AG09319 (cell line): ENCODE measurements at places on chromosomes 7 and 10.

- DNase-seq = no peak
Observed at GRCh38 chr10:24086296-24087086, 122.4 kb upstream of the KIAA1217 start.

- DNase-seq = no peak
Observed at GRCh38 chr10:80100861-80101695, 22.6 kb downstream of the TMEM254 start.

GRCh38 chr10:129035052-129035827 lies 431.8 kb upstream of the MGMT start:
- no peak for DNase-seq

GRCh38 chr10:124738441-124738840 lies 5.7 kb downstream of the FAM53B start:
- DNase-seq = no peak

GRCh38 chr10:64041185-64041988 lies 520.2 kb downstream of the REEP3 start:
- DNase-seq = peak; percentile 47

GRCh38 chr7:143355450-143356385 lies 6.8 kb downstream of the FAM131B start:
- no peak for DNase-seq

DNA sequence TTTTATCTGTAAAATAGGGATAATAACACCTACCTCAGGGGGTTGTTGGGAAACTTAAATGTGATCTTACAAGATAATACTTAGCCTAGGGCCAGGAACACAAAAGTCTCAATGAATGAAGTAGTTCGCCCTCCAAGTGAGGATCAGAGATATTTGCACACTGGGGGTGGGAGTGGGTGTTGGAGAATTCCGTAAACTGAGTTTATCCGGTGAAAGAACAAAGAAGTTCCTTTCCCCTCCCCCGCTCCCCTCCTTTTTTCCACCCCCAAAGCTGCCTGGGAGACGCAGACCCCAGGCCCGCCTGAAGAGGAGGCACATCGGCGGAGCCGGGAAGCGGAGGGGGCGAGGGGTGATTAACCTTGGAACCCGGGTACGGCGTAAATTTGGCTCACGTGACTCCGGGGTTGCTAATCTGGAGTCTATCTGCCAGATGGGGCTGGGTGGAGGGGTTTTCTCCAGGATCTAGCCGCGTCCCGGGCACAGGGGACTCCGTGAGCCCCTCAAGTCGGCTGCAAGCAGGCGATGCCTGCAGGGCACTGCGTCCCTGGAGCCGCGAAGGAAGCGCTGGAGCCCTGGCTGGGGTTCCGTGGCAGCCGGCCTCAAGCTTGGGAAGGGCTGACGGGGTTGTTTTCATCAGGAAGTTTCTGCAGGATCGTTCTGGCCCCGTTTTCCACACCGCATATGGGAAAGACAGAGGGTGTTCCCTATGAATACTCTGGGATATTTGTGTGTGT lies 1.4 kb upstream of the PODXL start:
- DNase-seq = no peak

GRCh38 chr10:43421519-43421918 lies 12.5 kb upstream of the HNRNPF start:
- DNase-seq = no peak

DNA sequence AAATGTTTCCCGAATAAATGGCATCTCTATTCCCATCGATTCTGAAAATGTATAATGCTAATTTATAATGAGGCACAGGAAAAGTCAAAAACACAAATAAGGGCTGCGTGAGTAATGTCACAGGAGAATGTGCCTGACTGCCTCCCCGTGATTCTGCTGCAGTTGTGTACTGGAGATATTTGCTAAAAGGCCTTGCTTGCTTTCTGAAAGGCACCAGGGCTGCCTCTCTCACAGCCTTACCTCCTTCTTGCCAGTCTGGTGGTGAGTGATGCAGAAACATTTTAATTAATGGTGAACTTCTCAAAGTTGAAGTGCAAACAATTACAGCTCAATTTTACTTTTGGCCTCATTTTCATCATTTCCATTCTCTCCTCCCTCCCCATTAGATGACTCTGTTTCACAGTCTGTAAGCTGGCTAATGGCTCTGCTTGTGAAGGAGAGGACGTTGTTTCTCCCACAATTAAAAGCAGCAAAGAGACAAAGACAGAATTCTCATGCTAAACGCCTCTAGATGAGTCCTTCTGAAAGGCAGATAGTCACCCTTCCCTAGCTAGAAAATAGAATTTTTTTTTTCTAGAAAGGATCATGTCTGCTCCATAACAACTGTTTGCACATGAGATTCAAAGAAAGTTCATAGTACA lies 377.6 kb downstream of the MDFIC start:
- no peak for DNase-seq

DNA sequence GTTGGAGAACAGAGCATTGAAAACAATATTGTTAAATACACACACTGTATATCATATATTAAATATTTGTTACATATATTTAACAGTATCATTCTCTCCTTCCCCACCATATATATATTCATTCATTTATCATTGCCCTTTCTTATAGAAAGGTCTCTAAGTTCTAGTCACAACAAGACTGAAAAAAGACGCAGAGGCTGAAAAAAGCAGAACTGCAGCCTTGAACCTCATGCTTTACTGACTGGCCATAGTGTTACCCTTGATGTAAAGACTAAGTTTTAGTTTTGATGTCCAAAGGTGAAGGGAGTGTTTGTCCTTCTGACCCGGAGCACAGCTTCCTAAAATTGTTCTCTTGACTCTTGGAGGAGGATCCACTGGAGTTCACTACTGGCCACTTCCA lies 247.9 kb downstream of the PTEN start:
- no peak for DNase-seq

DNA sequence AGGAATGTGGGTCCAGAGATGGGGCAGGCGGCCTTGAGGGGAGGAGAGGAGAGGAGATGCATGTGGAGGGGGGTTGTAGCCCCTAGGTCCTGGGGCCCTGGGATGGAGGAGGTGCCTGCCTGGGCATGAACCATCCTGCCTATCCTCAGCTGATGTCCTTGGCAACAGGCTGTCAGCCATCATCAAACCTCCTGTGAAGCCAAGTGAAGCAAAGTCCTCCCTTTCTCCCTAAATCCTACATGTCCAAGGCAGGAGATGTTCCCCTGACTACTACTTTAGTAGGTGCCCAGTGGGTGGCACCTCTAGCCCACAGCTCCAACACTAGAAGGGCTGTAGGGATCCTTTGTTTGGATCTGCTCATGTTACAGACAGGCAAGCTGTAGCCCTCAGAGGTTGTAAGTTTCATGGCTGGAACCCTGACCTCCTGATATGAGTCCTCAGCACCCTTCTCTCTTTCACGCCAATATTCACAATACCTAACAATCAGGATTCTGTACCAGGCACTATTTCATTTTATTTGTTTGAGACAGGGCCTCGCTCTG lies 66.6 kb upstream of the SYPL1 start:
- DNase-seq = no peak

GRCh38 chr7:10756981-10757380 lies 216.7 kb upstream of the PHF14 start:
- DNase-seq = no peak

GRCh38 chr7:142434666-142435167 lies 176.9 kb upstream of the PRSS58 start:
- no peak for DNase-seq

- no peak for DNase-seq
Observed at GRCh38 chr7:48052748-48053147, 17.4 kb downstream of the C7orf57 start.
